Stimulated activated CD8-positive, alpha-beta memory T cell treated with anti-CD3 and anti-CD28 coated beads, Interleukin-2, amount 100 ng/mL, for 1 hour (primary cell): ENCODE measurements at places on chromosomes 12 and 14.
A peak's percentile ranks its signal among the peaks of the same experiment; 100 is the strongest.

DNA sequence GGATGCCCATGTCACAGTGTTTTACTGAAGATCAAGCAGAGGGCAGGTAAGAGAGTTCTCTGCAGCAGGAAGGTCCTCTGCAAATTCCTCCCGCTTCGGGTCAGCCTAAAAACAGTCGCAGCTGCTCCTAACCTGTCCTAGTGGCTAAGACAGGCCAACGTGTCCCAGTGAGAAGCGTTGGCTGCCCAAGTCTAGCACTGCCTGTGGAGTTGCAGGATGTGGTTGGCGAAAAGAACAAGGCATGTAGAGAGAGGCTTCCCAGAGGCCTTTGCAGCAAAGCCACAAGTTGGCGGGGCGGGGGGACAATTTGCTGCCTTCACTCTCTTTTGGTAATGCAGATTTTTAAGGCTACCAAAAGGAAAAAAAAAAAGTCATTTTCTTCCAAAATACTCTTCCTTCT is 340.1 kb downstream of the BCL11B start:
- DNase-seq: peak; percentile 25

GRCh38 chr12:10111451-10111850 is 12.7 kb upstream of the CLEC1A start:
- no peak for DNase-seq

DNA sequence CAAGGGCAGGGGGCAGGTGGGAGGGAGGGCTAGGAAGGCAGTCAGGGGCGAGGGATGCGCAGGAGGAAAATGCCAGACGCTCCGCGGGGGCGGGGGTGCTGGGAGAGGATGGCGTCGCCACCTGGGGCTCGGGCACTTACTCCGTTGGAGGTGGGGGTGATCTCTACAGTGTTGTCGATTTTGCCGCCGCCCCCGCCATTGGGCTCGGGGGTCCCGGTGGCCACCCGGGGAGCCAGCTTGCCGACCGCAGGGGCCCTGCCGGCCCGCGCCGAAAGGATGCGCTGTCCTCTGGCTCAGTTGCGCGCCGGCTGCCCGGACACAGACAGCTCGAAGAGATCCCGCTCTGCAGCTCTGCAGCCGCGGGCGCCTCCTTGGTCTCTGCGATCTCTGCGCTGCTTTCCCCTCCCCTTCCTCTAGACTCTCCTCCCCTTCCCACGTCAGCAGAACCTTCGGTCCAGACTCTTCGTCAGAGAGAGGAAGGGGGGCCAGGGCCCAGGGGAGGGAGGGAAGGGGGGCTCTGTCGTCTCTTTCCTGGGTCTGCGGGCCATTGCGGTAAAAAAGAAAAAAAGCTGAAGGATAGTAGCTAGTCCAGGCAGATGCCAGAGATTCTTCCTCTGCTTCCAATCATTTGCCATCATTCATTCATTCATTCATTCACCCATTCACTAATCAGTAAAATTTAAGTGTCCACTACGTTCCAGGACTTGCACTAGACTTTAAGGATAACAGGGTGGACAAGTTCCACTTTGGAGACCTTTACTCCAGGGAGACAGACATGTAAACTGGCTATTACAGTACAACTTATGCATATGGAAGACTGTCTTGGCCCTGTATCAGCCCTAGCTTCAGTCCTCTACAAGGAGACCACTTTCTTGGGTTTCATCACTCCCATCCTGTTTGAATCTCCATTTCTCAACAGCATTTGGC is at the start of gene SLC22A17:
TSS of gene SLC22A17 (minus strand) at position 382 of the 927 bp plus-strand sequence.
- no peak for DNase-seq

GRCh38 chr14:87813211-87813610 is 179.8 kb downstream of the GALC start:
- DNase-seq: no peak

DNA sequence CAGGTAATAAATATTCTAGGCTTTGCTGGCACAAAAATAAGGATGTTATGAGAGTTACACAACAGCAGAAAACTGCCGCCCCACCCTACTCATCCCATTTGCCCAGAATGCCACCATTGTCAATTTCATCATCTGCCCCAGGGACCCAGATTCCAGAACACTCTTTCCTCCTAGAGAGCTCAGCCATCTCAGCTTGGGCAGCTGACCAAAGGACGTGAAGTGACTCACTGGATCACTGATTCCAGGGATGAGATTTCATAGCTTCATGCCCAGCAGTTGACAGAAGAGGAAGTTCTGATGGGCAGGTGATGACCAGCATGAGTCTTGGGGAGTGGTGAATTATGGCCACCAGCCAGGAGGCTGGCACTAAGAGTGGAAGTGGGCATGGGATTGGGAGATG is 450.3 kb downstream of the RMST start:
- DNase-seq: no peak

DNA sequence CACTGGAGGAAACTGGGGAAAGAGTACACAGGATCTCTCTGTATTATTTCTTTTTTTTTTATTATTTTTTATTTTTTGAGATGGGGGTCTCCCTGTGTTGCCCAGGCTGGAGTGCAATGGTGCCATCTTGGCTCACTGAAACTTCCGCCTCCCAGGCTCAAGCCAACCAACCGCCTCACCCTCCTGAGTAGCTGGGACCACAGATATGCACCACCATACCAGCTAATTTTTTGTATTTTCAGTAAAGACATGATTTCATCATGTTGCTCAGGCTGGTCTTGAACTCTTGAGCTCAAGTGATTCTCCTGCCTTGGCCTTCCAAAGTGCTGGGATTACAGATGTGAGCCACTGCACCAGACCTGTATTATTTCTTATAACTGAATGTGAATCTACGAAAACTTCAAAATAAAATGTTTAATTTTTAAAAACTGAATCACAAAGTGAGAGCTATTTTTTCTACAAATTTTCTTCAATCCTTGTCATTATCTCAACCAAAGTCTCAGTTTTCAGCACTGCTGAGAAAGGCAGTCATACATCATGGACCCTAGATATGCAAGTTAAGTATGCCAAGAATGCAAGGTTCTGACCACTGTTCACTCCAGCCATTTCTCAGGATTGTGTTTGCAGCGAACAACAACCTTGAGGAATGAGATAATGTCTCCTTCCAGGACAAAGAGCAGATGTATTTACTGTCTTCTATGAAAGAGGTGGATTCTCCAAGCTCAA is 2.4 kb downstream of the EAPP start:
- no peak for DNase-seq

DNA sequence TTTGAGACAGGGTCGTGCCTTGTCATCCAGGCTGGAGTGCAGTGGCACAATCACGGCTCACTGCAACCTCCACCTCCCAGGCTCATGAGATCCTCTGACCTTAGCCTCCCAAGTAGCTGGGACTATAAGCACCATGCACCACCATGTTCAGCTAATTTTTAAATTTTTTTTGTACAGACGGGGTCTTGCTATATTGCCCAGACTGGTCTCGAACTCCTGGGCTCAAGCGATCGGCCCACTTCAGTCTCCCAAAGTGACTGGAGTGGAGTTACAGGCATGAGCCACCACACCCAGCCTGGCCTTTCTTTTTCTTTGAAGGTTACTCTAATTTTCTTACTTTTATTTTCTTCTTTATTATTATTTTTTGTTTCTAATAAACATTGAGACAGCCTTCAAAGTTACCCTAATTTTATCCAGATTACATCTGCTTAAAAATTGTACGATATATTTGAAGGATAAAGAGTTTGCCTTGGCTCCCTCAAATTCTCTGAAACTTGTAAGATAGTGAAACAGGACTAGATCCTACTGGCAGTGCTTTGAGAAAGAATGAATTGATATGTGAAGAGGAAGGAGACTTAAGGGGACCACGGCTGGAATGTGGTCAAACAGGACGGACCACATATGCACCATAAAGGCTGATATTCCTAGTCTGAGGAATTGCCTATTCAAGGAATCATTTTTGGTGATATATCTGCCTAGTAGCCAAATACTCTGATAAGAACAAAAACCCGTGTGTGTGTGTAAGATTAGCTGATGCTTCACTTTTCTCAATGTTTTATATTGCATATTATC is 14.1 kb upstream of the SINHCAF start:
- no peak for DNase-seq

DNA sequence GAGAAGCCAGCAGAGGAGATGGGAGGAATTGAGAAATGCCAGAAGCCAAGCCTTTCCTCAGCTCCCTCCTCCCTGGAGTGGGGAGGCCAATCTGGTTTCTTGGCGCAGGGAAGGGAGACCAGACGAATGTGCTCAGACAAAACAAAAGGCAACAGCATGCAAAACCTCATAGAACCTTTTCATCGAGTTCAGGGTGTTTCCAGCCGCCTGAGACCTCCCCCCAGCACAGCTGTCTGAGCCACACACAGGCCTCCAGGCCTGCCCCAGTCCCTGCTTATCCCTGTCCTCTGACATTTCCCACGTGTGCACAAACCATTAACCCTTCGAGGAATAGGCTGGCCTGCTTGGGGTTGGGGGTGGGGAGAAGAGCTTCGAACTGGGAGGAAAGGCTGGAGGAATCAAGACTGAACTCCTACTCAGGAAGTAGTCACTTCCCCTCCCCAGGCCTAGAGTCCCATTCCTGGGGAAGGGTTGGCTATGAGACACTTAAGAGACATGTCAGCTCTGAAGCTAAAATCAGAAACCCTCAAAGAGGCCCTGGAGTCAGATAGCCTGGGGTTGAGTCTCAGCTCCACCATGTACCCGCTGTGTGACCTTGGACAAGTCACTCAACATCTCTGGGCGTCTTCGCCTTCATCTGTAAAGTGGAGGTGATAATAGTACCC is 10.7 kb downstream of the TBX3 start:
- DNase-seq: no peak

DNA sequence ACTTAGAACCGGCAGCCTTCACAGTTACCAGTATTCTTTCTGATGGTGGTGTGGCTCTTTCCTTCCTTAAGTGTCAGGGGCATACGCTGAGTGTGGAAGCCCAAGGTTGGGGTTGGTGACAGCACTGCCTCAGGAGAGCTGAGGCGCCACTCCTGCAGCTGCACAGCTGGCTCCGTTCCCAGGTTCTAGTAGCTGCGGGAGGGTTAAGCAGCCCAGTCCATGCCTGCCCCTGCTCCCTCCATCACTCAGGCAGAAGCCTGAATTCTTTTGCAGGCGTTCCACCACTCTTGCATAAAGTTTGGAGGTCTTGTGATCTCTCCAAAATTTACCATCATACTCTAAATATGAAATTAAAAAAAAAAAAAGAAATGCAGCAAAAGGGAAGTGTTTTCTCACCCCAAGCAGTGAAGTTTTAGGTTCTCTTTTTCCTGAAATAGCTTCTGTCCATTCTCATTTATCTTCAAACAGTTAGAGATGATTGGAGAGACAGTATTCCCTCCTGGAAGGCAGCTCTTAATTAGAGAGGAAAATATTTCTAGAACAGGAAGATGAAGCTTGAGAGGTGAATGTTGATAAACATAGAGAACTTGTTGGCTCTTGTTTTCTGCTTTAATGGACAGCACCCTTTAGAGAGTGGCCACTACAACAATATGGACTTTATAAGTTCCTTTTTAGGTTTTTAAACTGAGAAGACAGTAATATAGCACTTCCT is 136.1 kb downstream of the FGD4 start:
- DNase-seq: no peak

DNA sequence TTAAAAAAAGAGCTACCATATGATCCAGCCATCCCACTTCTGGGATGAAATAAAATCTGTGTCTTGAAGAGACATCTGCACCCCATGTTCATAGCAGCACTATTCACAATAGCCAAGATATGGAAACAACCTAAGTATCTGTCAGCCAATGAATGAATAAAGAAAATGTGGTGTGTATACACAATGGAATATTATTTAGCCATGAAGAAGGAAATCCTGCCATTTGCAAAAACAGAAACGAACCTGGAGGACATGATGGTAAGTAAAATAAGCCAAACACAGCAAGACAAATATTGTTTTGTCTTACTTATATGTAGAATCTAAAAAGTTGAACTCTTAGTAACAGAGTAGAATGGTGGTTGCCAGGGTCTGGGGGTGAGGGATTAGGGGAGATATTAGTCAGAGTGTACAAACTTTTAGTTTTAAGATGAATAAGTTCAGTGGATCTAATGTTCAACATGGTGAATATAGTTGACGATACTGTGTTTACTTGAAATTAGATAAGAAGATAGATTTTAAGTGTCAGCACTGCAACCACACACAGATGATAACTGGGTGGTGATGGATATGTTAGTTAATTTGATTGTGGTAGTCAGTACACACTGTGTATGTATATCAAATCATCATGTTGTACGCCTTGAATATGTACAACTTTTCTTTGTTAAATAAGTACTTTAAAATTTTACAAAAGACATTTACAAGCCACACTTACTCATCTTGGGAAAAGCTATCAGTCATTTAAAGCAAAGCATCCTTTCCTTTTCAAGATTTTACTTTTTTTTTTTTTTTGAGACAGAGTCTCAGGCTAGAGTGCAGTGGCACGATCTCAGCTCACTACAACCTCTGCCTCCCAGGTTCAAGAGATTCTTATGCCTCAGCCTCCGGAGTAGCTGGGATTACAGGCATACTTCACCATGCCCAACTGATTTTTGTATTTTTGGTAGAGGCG is 89.9 kb downstream of the BICD1 start:
- no peak for DNase-seq
